ENCODE measurements at places on chromosomes 1 and 21. TPM values are rescaled to one million over a fixed set of nuclear protein-coding genes. Genes with fewer than 3 reads are reported as not detected.

DNA sequence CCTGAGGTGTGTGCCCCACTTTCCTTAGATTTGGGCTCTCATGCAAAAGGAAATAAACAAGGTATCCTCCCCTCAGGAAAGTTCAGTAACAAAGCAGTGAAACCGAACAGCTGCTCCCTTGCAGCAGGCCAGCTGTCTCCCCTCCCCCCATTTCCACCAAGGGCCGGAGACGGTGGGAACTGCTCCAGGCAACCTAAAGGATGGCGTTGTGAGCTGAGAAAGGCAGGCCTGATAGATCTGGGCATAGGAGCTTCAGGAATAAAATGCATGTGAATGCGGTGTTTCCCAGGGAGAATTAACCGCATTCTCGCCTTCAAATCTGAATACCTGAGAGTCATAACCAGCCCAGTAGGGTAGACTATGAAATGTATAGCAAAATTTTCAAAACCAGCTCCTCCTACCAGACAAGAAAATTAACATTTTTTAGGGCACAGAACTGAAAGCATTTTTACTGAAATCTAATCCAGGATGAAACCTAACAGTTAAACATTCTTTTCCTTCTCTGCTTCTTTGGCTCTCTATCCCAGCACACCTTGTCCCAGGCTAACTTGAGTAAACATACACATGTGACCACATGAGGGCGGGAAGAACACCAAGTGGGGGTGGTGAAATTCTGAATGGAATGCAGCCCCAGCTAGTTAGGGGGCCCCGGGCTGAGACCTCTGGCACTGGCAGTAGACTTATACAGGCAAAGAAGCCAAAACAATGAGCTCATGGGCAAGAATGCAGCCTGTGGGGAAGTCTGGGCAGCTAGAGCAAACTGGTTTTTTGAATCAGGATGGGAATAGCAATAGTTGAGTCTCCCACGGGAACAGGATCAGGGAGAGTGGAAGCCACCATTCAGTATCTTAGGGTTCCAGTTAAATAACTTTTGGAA, 11.5 kb downstream of the MCL1 start:
- DNase-seq, result peak; percentile 83

DNA sequence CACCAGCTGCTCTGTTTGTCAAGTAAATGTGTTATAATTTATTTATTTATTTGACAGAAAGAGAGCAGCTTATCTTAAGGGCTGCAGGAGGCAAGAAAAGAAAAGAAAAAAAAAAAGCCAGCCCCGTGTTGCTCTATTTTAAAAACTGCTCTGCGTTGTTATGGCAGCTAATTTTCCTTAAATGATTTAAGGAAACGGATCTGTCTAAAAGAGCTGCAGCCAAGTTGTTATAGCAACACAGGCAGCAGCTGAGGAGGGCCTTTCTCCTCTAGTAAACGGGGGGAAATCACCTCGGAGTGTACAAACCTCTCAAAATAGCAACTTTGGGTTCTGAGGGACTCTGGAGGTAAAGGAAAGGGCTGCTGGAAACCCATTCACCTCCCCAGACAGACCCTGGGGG, 149.2 kb downstream of the BEND5 start:
- no peak for DNase-seq

DNA sequence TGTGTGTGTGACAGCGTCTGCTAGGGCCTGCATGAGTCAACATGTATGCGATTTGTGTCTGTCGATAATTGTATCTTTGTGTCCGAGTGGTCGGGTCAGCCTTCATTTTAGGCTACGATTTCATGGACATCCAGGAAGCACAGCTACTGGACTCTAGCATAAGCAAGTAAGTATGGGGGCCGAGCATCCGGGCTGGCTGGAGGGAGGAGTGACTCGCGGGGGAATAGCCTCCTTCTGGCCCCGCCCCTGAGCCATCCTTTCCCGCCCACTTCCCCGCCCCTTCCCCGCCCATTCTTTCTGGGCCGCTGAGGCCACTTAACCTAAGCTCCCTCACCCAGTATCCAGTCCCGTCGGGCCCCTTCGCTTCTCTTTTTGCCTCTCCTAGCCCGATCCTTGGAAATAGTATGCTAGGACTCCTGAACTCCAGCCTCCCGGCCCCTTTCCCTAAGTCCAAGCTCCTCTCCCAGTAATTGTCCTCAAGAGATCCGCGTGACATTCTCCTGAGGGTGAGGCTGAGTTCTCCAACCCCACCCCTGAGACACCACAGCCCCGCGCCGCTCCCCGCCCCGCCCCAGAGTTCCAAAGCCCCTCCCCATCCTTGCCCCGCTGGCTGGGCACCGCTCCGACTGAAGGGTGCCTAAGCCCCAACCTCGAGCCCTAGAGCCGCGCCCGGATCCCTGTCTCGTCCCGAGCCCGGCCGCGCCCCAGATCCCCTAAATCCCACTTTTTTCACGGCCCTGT, 1.2 kb downstream of the MAP3K6 start:
- peak; percentile 97 for DNase-seq

DNA sequence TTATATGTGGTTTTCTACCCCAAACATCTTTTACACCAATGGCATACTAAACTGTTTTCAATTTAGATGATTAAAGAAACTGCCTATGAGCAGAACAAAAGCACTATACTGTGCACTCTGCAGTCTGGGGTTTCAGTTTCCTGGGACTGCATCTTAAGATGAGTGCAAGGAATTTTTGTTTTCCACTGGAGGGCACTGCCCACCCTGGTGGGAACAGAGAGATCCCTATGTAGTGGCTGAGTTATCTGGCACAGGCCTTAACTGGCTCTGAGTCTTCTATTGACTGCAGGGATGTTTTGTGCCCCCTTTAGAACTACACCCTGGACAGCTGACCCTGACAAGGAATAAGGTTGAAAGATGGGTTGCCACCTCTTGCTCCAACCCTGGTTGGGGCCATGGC, 12.0 kb downstream of the PROK1 start:
- DNase-seq, result no peak

- DNase-seq, result no peak
Measured at GRCh38 chr1:38287547-38287946, 241.0 kb upstream of the POU3F1 start.

- no peak for DNase-seq
Measured at GRCh38 chr21:31479714-31480113, 135.7 kb upstream of the TIAM1 start.

DNA sequence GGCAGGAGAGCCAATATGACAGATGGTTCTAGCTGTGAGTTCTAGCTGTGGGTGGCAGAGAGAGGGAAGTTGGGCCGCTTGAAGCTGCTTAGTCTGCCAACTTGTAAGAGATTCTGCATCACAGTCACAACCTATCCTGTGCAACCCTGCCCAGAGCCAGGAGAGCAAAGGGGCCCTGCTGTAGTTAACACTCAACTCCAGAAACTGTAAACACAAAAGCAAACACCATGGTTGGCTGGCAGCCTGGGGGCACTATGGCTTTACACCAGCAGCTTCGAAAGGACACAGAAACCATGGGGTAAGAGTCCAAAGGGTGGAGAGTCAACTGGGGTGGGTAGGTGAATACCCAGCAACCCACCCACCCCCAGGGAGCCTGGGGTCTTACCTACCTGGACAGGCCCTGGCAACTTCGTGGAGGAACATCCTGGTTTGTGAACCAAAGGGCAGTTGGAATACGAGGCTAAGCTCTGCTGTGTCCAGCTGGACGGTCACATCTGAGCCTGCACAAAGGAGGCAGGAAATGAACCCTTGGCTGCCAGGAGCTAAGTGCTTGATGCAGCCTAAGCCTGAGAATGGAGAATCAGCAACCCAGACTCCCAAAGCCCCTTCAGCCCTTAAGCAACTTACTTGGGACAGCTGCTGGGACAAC, 6.4 kb downstream of the INPP5B start:
- DNase-seq, result no peak

GRCh38 chr1:6491081-6491449, 402 bp downstream of the PLEKHG5 start:
- DNase-seq, result no peak

GRCh38 chr1:12433323-12434053, 184.5 kb downstream of the DHRS3 start:
- no peak for DNase-seq

DNA sequence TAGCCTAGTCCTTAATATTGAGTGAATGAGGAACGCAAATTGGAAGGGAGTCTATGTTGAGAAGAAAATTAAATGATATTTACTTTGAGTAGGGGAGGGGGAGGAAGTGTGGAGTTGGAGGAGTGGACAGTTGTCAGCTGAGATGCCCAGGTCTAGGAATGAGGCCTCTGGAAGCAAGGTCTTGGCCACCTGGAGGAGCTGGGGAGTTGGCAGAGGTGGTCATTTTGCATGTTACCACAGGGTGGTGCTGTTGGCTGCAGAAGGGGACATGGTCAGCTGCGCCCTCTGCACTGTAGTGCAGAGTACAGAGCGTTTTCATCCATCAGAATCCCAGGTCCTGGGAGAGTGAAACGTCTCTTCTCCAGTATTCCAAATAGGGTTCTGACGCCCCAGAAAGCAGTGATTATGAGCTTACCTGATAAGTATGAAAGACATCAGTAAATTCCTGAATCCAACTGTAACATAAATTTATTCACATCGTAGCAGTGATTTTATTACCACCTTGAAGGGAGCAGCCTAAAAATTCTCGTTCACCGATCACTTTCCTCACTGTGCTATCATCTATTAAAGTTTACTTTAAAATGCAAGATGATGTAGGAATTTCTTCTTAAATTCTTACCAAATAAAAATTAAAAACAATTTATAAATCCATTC, 13.8 kb downstream of the PARK7 start:
- no peak for DNase-seq

- DNase-seq, result peak; percentile 41
Measured at GRCh38 chr1:62230718-62231117, 36.1 kb downstream of the L1TD1 start.

DNA sequence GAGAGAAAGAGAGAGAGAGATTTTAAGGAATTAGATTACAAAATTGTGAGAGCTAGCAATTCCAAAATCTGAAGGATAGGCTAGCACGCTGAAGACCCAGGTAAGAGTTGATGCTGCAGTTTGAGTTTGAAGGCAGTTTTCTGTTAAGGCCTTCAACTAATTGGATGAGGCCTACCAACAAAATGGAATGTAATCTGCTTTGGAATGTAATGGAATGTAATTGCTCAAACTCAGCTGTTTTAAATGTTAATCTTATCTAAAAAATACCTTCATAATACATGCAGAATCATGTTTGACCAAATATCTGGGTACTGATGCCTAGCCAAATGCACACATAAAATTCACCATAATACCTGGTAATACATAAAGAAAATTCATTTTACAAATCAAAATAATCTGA, 976.1 kb downstream of the LTN1 start:
- DNase-seq, result no peak

DNA sequence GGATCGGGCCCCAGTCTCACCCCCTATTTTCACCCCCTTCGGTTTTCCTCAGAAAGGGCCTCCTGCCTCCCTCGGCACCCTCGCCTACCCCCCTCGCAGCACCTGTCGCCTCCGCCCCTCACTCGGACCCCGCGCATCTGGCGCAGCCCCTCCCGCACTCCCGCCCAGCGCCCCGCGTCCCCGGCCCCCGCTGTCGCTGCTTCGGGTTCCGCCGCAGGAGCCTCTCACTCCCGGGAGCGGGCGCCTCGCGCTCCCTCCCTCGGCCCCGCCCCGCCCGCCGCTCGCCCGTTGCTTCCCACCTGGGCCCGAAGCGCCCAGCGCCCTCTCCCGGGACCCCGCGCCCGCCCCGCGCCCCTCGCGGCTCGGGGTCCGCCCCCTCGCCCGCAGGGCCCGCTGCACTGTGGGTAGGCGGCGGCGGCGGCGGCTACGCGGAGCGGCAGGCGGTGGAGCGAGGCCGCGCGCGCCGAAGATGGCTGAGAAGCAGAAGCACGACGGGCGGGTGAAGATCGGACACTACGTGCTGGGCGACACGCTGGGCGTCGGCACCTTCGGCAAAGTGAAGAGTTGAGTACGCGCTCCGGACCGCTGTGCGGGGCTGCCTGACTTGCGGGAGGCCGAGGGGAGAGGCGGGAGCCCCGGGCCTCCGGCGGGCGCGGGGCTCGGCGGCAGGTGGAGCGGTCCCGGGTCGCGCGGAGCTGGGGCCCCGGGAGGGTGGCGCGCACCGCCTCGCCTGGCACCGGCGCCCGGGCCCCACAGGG, at the start of gene PRKAA2:
Gene PRKAA2 (plus strand): TSS at position 396 of the 758 bp plus-strand sequence. CDS start 74 bp downstream, at position 470.
- peak; percentile 79 for DNase-seq

GRCh38 chr1:240806200-240806745, 194.3 kb upstream of the GREM2 start:
- DNase-seq, result no peak

- DNase-seq, result no peak
Measured at GRCh38 chr1:237795558-237795957, 95.2 kb downstream of the ZP4 start.

- DNase-seq, result no peak
Measured at GRCh38 chr21:28522014-28522799, 470.5 kb downstream of the LTN1 start.

DNA sequence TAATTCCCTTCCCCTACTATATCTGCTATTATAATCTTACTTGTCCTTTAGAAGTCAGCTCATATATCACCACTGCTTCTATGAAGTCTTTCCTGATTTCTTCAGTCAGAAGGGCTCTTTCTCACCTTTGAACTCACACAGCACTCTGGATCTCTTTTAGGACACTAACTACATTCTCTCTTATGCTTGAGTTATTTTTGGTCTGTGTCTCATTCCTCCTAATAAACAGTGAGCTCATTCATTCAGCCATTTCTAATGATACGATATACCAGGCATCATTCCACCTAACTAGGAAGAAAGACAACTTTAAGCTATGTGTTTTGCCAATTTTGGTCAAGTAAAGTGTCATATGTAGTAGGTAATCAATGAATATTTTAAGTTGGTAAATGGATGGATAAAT, 1.2 kb upstream of the STYXL2 start:
- DNase-seq, result no peak

GRCh38 chr1:109254621-109255096, 5.3 kb downstream of the CELSR2 start:
- DNase-seq, result peak; percentile 66

DNA sequence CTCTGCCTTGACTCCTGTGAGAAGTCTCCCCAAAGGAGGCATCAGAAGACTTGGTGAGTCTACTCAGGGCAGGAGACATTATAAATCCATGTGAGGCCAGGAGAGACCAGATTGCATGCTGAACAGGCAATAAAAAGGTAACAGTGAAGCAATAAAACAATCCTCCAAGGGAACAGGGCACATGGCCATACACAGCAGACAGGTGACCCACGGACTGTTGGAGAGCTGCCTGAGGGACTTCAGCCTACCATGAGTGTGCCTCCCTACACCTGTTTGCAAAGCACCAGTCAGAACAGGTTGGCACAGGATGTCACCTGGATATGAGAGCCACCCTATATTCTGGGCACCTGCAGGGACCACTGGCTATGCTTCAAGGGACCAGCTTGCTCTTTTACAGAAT, 67.6 kb downstream of the MAB21L3 start:
- no peak for DNase-seq

The CCDC30 gene
- total RNA-seq, result 2.0 TPM

The CIART gene
- total RNA-seq, result 10.0 TPM

The MX1 gene
- total RNA-seq, result 11.0 TPM

The TRABD2B gene
- 3.4 TPM for total RNA-seq

The NLRP3 gene
- total RNA-seq, result 1.1 TPM

The TMCC2 gene
- 4.0 TPM for total RNA-seq

The PTGS2 gene
- total RNA-seq, result 0.81 TPM

The NPHS2 gene
- not detected for total RNA-seq

The BARHL2 gene
- total RNA-seq, result not detected

The S100A8 gene
- 71.3 TPM for total RNA-seq

The LAMB3 gene
- 3.6 TPM for total RNA-seq
